Ovary (tissue), 10 donors: ENCODE measurements at places on chromosomes 1 and 21. TPM values are rescaled to one million over a fixed set of nuclear protein-coding genes. Genes with fewer than 3 reads are reported as not detected.

DNA sequence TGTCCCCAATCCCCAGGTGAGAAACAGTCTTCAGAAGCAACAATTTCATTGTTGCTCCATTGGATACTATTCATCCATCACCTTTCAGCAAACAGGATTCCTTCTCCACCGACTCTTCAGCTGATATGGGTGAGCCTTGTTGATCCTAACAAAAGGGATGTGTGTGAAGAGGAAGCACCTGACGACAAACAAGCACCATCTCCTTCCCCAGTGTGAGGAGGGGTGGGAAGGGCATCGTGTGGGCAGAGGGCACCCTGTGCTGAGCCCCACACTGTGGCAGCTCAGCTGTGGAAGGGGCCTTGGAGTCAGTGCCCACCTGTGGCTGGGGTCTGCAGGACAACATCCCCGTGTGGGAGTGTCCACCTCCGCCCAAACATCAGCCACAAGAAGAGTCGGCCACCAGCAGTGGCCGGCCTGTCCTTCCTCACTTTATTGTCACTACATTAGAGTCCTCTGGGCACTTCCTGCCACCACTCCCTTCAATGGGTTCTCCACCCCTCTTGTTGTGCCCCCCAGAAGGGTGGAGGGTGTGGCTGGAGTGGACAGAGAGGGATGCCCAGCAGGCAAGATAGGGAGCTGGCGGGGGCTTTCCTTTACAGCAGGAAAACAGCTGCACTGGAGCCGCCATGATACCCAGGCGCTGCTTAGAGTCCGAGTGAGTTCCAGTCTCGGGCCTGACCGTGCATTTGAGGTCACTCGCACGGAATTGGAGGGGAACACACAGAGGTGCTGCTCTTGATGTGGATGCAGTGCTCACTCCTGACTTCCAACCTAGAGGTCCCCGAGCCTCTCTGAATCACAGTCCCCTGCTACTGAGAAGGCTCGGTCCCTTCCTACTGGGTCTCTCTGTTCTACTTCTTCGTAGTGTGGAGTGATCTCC is 40.9 kb downstream of the VPS26C start:
- H3K36me3 ChIP-seq = no peaks in the 10 kb centered on the region
- no peaks in the 10 kb centered on the region for H3K4me1 ChIP-seq
- no peak overlapping the region for H3K27ac ChIP-seq
- H3K4me3 ChIP-seq = no peak overlapping the region

DNA sequence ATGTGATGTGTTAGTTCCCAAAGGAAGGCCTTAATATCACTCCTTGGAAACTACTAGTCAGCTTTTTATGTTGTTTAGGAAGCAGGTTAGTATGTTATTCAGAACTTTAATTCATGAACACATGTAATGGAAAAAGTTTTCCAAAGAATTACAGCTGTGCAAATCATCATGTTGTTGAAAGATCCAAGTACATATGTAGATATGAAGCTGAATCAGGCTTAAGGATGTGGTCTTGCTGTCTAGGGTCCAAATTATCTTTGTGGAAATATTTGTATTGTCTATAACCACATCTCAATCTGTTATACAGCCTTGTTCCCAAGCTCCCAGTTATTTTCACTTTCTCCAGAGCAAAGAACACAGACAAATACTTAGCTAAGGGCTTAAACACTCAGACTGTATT is 231.6 kb downstream of the TPR start:
- H3K4me3 ChIP-seq = no peak overlapping the region
- H3K4me1 ChIP-seq = no peaks in the 10 kb centered on the region
- H3K27ac ChIP-seq = no peak overlapping the region
- H3K36me3 ChIP-seq = no peaks in the 10 kb centered on the region
- H3K27me3 ChIP-seq = no peaks in the 10 kb centered on the region

DNA sequence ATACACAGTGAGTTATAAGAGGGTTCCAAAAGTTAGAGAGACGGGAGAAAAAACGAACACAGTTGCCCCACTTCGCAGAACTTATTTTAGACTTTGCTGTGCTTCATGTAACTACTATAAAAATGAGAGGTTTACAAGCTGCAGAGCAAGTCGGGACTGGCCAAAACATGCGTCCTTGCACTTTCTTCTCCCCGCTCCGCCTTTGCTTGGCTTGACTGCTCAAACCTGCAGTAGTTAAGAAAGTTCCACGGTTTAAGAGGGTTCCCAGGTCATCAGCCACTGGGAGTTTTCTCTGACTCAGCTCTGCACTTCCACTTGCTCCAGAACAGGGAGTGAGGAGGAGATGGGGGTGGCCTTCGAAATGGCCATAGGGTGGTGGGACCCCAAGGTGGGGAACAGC is 36.2 kb downstream of the CLIC6 start:
- H3K4me3 ChIP-seq = no peak overlapping the region
- no peaks in the 10 kb centered on the region for H3K27me3 ChIP-seq
- peaks cover 2% of the 10 kb centered on the region for H3K4me1 ChIP-seq
- DNase-seq = no peak

Gene SH3BGR
- total RNA-seq = 1.8 TPM

Gene SLC45A1
- 4.7 TPM for total RNA-seq

GRCh38 chr1:165328136-165328535 is 28.4 kb downstream of the LMX1A start:
- H3K36me3 ChIP-seq = no peaks in the 10 kb centered on the region
- H3K4me1 ChIP-seq = no peaks in the 10 kb centered on the region
- H3K27me3 ChIP-seq = no peaks in the 10 kb centered on the region
- H3K4me3 ChIP-seq = no peak overlapping the region
- DNase-seq = no peak
- H3K27ac ChIP-seq = no peak overlapping the region

GRCh38 chr1:36109041-36109679 is 15.9 kb downstream of the COL8A2 start:
- no peaks in the 10 kb centered on the region for H3K36me3 ChIP-seq
- H3K4me1 ChIP-seq = no peaks in the 10 kb centered on the region
- H3K27ac ChIP-seq = no peak overlapping the region
- no peaks in the 10 kb centered on the region for H3K27me3 ChIP-seq
- DNase-seq = no peak

Gene RRP15
- total RNA-seq = 27.9 TPM

DNA sequence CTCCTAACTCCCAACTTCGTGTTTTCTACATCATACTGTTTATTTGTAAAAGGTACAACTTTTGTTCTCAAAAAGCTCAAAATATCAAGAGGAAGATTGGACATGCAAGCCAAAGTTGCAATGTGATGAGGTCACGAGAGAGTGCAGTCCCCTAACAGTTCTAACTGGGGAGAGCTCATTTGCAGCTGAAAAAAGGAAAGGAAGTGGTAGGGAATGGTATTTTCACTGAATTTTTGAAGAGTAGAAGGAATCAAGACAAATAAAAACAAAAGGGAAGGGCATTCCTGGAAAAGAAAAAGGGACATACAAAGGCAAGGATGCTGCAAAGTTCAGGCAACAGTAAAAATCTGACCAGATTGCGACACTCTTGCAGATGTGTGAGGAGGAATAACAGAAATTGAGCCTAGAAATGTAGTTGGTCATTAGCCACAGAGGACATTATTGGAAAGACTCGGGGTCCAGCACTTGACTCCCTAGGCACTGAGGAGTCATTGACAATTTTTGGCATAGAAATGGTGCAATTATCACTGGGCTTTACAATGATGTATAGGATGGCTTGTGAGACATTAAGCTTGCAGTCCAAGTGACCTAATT is 67.9 kb downstream of the TBX15 start:
- no peak for DNase-seq
- H3K4me1 ChIP-seq = no peaks in the 10 kb centered on the region
- H3K27me3 ChIP-seq = no peaks in the 10 kb centered on the region
- H3K36me3 ChIP-seq = no peaks in the 10 kb centered on the region
- no peak overlapping the region for H3K27ac ChIP-seq
- H3K4me3 ChIP-seq = no peak overlapping the region

DNA sequence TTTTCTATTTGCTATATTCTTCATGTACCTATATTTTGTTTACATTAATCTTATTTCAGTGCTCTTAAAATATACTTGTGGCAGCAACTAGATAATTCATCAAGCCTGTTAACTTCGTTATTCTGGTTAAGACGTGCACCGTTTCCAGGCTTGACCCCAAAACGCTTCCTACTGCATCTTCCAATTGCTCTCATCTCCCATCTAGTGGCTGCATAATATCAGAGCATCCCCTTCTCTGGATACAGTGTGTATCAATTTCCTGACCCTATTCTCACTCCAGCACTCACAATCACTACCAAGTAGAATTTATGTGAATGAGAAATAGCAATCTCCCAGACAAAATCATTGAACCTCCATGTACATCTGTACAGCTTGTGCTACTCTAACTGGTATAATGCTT is 1280.3 kb upstream of the B3GALT2 start:
- no peaks in the 10 kb centered on the region for H3K27me3 ChIP-seq
- no peaks in the 10 kb centered on the region for H3K36me3 ChIP-seq
- no peak overlapping the region for H3K4me3 ChIP-seq
- no peak overlapping the region for H3K27ac ChIP-seq
